ENCODE measurements at places on chromosomes 6 and 20.
A peak's percentile ranks its signal among the peaks of the same experiment; 100 is the strongest.

DNA sequence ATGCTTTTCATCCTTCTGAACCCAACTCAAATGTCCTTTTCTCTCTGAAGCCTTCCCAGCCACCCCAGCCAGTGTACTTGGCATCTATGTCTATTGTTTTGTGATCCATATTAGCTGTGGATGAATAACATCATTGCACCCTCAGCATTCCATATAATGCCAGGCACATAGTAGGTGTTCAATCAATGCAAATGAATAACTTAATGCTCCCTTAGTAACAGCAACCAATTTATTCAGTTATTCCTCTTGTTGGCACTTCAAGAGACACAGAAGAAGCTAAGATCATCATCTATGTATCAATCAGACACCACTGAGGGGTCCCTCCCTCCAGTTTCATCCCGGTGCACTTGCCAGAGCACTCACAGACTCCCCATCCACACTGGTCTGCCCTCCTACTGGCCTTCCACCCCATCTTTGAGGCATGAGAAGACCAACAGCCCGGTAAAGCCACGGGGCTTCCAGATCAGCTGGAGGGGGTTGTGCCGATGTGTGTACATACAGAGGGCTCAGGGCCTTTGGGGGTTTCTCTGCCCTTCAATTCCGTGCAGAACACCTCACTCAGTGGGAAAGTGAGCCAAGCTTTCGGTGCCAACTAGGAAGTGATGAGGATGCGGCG lies 2.4 kb upstream of the TAF8 start:
- DNase-seq, result no peak

GRCh38 chr6:31614075-31614619 lies 887 bp upstream of the AIF1 start:
- no peak for DNase-seq

DNA sequence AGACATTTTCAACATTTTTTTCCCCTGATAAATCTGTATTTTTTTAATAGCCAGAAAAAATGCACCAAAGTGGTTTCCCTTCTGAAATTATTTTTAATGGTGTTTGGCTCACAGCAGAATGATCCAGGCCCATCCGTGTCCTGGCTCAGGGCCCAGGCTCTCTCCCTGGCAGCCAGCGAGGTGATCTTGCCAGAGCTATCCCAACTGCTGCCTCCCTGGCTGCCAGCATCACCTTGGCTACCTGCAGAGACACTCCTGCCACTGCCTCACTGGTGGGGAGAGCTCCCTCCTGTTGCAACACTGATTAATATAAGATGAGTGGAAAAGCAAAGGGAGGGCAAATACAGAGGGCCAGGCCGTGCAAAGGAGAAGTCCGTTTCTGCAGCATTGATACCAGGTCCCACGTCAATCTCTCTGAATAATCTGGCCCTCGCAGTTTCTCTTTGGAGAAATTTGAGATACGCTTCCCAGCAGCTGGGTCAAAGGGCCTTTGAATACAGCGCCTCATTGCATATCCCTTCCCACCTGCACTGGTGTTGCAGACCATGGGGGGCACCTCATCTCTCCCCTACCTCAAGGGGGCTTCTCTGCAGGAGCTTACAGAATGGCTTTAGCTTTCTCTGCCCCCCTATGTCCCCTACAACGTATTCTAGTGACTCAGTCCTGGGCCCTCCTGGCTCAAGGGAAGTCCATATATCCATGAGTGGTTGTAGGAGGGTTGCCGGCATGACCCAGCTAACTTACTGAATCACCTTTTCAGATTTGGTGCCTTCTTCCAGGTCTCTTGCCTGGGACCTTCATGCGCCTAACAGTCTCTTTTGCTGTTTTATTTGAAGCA lies 12.8 kb upstream of the DSTN start:
- DNase-seq, result peak; percentile 76

- no peak for DNase-seq
Observed at GRCh38 chr6:110529355-110529754, 52.9 kb upstream of the SLC22A16 start.

- no peak for DNase-seq
Observed at GRCh38 chr20:46230801-46231282, 77.5 kb downstream of the CDH22 start.

GRCh38 chr6:85684133-85684808 lies 41.6 kb upstream of the SYNCRIP start:
- no peak for DNase-seq

GRCh38 chr6:149884215-149884614 lies 13.7 kb downstream of the RAET1E start:
- DNase-seq, result peak; percentile 59

- peak; percentile 64 for DNase-seq
Observed at GRCh38 chr6:52550014-52550575, 26.8 kb downstream of the TRAM2 start.

DNA sequence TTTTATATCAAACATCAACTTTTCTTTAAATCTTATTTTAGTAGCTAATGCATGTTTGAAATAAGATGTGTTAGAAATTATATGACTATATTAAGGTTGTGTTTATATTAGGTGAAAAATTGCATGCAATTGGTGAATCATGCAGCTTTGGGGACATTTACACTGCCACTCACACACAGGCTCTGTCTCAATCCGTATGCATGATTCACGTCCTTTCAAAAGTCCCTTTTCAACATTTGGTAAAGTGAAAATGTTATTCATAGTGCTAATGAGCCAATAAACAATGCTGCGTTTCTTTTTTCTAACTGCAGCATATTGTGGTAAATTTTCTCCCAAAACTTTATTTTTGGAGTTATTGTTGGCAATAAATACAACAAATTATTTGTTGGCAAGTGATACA lies 198.0 kb downstream of the FUT9 start:
- DNase-seq, result no peak

- DNase-seq, result no peak
Observed at GRCh38 chr20:17560344-17561074, 9.4 kb upstream of the DSTN start.
